ENCODE measurements at places on chromosomes 5 and 9.
A peak's percentile ranks its signal among the peaks of the same experiment; 100 is the strongest.

GRCh38 chr5:178398901-178399700, 166.5 kb upstream of the PHYKPL start:
- no peak for DNase-seq

DNA sequence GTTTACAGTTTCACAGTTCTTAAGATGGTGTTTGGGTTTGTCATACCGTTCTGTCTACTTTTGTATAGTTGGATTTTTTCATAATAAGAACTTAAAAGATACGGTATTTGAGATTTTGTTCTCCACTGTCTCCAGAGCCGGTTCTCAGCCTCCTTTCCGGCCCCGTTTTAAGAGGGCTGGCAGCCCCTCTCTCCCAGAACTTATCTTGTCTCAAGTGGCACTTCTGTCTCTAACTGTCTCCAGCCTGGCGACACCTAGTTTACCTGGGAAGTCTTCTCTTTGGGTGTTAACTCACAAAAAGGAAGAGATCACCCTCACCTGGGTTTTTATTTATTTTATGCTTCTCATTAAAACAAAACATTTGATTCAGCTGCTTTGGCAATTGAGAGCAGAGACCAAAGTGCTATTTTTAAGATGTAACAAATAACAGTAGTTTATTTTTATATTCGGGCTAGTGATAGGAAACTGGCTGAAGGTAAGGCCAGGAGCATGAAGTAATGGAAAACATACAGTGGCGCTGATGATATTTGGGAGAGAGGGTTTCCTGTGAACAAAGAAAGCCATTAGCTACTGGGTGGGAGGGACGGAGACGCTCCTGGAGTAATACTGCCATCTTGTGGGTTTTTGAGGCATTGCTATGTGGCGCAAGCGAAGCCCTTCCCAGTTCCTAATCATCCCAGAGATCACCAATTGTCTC, 48.3 kb downstream of the ACER2 start:
- peak; percentile 47 for DNase-seq

GRCh38 chr9:128081056-128081455, 13.0 kb downstream of the SLC25A25 start:
- DNase-seq: no peak

GRCh38 chr5:134097211-134097749, 17.2 kb upstream of the TCF7 start:
- no peak for DNase-seq

DNA sequence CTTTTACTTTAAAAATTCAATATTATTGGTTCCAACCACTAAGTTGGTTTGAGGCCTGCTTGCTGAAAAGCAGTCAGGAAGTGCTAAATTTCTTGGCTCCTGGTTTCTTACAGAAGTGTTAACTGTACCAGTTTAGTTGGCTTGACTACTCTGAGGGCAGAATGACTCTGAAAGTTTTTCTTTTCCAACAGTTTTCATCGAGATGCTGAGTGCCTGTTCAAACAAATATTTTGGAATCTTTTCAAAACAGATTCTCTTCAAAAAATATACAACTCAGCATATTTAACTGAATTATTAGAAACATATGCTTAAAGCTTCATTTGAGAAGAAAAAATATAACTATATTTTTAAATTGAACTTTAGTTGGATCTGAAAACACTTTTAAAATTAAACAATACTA, 37.0 kb downstream of the SLC38A9 start:
- no peak for DNase-seq

DNA sequence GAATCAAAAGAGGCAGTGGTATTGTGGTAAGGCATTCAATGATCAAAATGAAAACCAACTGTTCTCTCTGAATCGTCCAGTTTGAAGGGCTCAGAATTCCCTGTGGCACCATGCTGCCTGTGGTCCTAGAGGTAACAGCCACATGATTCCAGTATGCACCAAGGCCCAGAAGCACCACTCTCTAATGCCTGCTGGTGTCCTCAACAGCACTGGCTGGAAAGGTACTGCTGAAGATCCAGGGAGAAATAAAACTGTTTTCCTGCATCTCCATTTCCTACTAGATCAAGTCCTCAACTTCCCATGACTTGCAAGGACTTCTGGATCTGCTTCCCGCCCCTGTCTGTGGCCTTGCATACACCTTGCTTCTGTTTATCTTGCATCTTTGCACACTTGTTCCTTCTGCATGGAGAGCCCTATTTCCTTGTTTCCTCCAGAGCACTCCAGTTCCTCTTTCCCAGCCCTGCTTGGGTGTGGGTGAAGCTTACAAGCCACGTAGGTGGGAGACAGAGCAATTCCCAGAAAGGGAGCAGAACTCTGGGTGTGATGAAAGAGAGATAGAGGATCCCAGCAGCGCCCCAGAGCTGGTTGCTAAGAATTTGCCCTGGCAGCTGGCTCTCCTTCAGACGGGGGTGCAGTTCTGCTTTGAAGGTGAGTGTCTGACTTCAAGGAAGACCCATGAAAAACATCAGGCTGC, 41.0 kb upstream of the EQTN start:
- DNase-seq: no peak

GRCh38 chr5:139382807-139383206, 290 bp downstream of the SLC23A1 start:
- no peak for DNase-seq

- DNase-seq: no peak
Observed at GRCh38 chr5:149416987-149417710, 38.1 kb upstream of the IL17B start.

- no peak for DNase-seq
Observed at GRCh38 chr9:125515281-125515680, 191.7 kb downstream of the MAPKAP1 start.

- no peak for DNase-seq
Observed at GRCh38 chr5:74629326-74629725, 11.2 kb downstream of the ENC1 start.

DNA sequence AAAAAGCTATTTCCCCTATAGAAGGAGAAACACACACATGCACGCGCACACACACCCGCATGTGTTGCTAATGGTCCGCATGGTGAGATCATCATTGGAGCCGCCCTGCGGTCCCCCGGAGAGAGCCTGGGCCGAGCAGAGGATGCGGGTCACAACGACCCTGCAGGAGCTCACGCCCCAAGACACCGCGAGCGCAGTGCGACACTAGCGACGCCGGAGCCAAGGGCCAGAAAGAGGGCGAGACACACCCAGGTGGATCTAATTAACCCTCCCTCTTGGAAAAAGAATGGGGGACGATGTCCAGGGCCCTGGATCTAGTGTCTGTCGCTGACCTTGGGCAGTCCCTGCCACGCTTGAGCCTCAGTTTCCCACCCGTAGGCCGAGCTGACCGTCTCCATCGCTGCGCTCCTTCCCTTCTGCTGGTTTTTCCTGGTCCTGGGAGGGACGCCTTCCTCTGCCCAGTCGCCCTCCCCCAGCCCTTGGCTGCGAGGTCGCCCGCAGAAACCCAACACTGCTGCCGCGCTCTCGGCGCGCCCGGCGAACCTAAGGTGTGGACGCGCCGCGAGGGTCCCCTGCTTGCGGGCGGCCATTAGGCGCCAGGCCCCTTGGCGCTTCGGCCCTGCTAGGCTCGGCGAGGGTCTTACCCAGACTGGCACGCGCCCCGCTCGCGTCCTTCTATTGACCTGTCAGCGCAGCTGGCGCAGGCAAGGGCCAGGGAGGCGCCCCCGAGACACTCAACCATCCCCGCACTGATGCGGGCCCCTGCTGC, 47.5 kb upstream of the RNF20 start:
- DNase-seq: no peak

DNA sequence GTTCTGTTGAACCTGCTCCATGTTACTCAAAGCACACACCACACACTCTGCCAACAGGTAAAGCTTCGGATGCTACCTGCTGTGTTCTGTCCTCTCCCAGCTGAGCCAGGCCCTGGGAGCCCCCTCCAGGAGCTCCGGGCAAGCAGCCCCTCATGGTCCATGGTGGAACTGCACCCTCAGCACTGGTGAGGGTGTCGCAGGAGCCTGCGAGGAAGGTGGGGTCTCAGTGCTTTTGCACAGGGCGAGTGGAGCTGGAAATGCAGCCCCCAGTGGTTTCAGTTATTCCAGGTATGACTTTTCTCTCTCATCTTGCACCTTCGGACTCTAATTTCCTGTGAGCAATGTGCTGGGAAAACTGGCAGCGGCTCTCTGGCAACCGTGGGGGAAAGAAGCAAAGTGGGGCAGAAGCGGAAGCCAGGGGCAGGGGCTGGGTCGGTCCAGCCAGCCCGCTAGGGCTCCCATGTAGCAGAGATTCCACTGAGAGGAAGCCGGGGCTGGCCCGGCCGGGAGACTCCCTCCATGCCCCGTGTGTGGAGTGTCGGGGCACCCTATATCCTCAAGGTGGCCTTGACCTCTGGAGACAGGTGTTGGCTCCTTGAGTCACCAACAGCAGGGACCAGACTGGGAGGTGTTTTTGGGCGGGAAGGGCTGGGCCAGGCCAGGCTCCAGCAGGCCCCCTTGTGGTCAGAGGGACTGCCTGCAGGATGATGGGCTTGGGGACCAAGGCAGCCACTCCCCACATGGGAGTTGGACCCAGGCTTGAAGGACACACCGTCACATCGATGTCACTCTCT, 75.6 kb upstream of the PRSS3 start:
- DNase-seq: peak; percentile 10

- no peak for DNase-seq
Observed at GRCh38 chr5:176792655-176793342, 17.6 kb upstream of the UNC5A start.

DNA sequence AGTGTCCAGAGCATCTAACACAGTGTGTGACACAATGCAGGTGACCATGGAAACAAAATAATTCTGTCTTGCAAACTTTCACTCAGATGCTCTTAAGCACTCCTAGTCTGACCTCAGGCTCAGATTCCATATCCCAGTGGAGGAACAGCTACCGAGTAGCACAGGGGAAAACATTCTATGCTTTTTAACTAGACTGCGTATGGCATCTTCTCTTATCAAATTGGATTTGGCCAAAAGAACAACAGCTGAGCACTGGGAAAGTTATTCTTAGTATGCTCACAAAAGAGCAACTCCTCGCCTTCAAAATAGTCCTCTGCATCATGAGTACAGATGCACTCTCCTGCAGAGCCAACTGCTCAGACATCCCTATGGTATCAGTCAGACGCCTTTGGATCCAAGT, 528.2 kb upstream of the DAP start:
- DNase-seq: no peak

DNA sequence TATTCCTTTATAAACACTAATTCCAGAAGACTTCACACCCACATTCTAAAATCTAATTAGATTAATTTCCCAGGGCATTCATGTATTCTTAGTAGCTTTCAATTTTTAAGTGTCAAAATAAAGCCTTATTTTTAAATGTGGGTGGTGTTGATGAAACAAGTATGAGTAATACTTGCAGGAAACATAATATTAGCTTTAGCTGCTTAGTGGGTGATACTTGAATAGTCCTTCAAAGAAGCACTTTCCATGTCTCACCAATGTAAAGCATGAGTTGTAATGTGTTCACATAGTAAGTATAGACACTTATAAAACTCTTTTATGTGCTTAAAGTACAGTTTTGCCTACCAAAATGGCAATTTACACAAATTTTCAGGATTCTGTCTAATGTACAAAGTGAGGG, 6.9 kb downstream of the FNBP1 start:
- DNase-seq: no peak

DNA sequence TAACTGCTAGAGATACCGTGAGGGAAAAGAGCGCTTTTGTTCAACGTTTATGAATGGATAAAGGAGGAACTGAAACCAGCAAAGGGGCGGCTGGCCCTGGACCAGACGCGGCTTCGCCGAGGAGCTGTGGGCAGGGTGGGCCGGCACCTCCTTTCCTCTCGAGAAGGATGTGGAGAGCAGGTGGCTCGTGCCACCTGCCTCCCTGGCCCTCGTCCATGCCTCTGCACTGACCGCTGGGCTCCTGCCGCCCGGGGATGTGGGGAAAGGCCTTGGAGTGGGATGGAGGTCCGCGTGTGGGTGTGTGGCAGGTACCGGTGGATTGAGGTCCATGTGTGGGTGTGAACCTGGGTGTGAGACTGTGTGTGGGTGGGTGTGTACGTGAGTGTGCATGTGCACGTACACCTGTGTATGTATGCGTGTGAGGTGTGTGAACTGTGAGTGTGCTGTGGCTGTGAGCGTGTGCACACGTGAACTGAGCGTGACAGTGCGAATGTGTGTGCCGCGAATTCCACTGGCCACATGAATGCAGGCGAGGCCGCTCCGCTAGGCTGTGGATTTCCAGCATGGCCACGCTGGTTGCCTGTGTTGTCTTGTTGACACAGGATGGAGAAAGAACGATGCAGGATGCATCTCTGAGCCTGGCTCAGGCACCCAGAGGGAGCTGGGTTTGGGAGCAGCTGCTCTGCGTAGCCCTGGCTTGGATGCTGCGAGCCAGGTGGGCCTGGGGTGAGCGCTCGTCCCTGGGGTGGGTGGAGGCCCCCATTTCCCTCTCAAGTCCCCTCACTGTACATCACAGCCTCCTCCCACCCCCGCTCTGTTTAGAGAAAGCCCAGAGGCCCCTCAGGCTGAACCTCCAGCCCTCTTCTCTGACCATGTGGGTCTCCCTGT, 4.4 kb upstream of the CEP72 start:
- peak; percentile 65 for DNase-seq

GRCh38 chr5:81789033-81789432, 38.1 kb upstream of the SSBP2 start:
- DNase-seq: no peak

DNA sequence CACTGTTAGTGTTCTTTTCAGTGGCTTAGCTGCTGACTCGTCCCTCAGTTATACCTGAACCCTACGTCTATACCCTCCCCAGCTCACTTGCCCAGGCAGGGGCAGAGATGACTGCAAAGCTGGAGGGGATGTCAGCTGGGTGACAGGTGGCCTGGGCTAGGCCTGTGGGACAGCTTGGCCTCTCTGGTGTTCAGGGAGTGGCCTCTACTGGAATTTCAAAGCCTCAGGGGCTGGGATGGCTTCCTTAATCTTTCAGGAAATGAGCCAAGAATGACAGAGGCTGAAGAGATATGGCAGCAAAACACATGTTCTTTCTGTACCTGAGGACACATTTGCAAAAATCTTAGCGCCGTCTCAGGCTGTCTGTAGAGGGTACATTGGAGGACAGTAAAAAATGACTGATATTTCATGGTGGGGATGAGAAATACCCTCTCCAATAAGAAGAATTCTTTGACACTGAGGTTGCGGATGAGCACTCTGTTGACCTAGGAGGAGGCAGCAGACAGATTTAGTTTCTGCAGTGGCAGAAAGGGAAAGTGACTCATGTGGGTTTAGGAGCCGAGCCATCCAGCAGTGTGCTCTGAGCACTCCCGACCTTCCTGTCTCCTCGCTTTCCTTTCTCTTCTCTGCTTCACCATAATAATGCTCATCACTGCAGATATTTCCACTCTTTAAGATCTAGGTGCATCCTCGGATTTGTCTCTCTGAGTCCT, 54.4 kb downstream of the ENTREP1 start:
- DNase-seq: no peak

GRCh38 chr5:82396871-82397514, 118.8 kb upstream of the RPS23 start:
- DNase-seq: no peak

- no peak for DNase-seq
Observed at GRCh38 chr9:10134266-10134665, 478.5 kb downstream of the PTPRD start.

- no peak for DNase-seq
Observed at GRCh38 chr5:67549296-67549618, 352.7 kb upstream of the CD180 start.

DNA sequence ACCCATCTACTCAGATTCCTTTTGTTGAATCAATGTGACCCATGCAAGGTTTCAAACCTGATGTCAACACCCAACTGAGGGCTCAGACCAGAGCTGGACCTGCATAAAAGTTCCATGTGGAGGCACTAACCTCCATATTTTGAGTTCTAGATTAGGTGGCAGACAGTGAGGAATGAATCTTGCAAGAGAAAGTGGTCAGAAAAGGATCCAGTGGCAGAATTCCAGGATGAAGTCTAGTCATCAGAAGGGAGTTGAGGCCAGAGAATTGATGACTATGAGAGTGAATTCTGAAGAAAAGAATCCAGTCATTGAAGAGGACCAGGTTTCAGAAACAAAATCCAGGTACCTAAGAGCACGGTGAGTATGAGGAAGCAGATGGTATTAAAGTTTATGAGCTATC, 205.1 kb upstream of the RGMB start:
- no peak for DNase-seq
